Liver (tissue), 10 donors: ENCODE measurements at places on chromosomes 7 and 10. TPM values are rescaled to one million over a fixed set of nuclear protein-coding genes. Genes with fewer than 3 reads are reported as not detected.

The AGFG2 gene
- 48.8 TPM for total RNA-seq

The GRB10 gene
- total RNA-seq = 53.1 TPM

The SPDYE9 gene
- total RNA-seq = not detected

The LIPK gene
- not detected for total RNA-seq

The FBXL13 gene
- total RNA-seq = 0.75 TPM

The CCDC172 gene
- total RNA-seq = not detected

The NANOS1 gene
- 0.08 TPM for total RNA-seq

The TMEM270 gene
- total RNA-seq = not detected

The SSC4D gene
- total RNA-seq = 1.3 TPM

The STK32C gene
- total RNA-seq = 4.6 TPM

The CYP3A7 gene
- total RNA-seq = 81.2 TPM

The SNX10 gene
- total RNA-seq = 14.0 TPM

GRCh38 chr10:55786461-55787050, 574.5 kb downstream of the ZWINT start:
- no peak overlapping the region for H3K27ac ChIP-seq
- peaks cover 4% of the 10 kb centered on the region for H3K4me1 ChIP-seq
- H3K27me3 ChIP-seq = no peaks in the 10 kb centered on the region
- no peaks in the 10 kb centered on the region for H3K36me3 ChIP-seq
- no peak for DNase-seq

DNA sequence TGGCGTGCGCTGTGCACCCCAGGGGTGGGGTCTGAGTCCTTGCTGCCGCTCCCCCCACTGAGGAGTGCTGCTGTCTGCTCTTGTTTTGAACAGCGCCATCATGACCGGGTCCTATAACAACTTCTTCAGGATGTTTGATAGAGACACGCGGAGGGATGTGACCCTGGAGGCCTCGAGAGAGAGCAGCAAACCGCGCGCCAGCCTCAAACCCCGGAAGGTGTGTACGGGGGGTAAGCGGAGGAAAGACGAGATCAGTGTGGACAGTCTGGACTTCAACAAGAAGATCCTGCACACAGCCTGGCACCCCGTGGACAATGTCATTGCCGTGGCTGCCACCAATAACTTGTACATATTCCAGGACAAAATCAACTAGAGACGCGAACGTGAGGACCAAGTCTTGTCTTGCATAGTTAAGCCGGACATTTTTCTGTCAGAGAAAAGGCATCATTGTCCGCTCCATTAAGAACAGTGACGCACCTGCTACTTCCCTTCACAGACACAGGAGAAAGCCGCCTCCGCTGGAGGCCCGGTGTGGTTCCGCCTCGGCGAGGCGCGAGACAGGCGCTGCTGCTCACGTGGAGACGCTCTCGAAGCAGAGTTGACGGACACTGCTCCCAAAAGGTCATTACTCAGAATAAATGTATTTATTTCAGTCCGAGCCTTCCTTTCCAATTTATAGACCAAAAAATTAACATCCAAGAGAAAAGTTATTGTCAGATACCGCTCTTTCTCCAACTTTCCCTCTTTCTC, 26.0 kb downstream of the BNIP3 start:
- no peaks in the 10 kb centered on the region for H3K4me1 ChIP-seq
- H3K27me3 ChIP-seq = no peaks in the 10 kb centered on the region
- no peak overlapping the region for H3K27ac ChIP-seq
- peaks cover 36% of the 10 kb centered on the region for H3K36me3 ChIP-seq
- DNase-seq = no peak

- no peak overlapping the region for H3K4me3 ChIP-seq
- H3K27me3 ChIP-seq = no peaks in the 10 kb centered on the region
- no peak for DNase-seq
- H3K36me3 ChIP-seq = no peaks in the 10 kb centered on the region
Observed at GRCh38 chr7:24129597-24129996, 154.4 kb upstream of the NPY start.

DNA sequence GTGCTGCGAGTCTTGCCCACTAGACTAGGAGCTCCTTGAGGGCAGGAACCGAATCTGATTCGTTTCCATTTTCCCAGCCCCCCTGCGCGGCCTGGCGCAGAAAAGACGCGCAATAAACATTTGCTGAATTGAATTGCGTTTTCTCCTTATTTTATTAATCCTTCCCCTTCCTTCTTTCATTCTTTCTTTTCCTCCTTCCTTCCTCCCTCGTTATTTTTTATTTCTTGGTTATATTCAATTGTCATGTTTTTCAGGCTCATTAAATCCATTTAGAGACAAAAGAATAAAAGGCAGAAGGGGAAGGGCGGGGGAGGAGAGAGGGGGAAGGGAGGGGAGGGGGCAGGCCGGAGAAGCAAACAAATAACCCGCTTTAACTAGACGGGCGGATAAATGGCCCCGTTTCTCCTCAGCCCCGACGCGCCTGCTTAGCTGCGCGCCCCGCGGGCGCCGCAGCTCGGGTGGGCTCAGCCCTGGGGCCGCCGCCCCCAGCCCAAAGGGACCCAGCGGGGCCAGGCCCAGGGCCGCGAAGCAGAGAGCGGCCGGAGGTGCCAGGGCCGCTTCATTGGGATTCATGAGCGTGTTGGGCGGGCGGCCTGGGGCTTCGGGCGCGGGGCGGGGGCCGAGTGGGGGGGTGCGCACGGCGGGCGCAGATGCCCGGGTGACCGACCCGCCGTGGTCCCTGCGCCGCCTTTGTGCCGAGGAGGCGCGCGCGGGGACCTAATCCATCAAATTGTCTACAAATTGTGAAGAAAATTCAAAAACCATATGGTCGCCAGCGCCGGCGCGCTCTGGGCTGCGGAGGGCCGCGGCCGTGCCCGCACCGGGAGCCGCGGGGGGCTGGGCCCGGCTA, 5.0 kb downstream of the LBX1 start:
- DNase-seq = no peak
- no peak overlapping the region for H3K4me3 ChIP-seq
- no peaks in the 10 kb centered on the region for H3K36me3 ChIP-seq
- H3K27me3 ChIP-seq = no peaks in the 10 kb centered on the region
- H3K27ac ChIP-seq = no peak overlapping the region

DNA sequence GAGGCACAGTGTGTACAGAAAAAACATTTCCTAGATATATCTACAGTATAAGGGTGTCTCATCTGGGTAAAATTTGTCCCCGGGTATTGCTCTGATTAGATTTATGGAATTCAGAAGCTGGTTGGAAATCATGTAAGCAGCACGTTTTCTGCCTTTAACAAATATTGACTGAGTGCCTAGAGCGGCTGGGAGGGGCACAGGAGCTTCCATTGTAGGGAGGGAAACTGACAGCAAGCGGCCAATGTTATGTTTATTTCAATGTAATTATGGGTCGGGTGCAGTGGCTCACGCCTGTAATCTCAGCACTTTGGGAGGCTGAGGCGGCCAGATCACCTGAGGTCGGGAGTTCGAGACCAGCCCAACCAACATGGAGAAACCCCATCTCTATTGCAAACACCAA, 4.4 kb upstream of the RFC2 start:
- H3K4me1 ChIP-seq = peaks cover 2% of the 10 kb centered on the region
- H3K36me3 ChIP-seq = no peaks in the 10 kb centered on the region
- H3K27ac ChIP-seq = no peak overlapping the region
- no peak overlapping the region for H3K4me3 ChIP-seq
- DNase-seq = no peak
- no peaks in the 10 kb centered on the region for H3K27me3 ChIP-seq

DNA sequence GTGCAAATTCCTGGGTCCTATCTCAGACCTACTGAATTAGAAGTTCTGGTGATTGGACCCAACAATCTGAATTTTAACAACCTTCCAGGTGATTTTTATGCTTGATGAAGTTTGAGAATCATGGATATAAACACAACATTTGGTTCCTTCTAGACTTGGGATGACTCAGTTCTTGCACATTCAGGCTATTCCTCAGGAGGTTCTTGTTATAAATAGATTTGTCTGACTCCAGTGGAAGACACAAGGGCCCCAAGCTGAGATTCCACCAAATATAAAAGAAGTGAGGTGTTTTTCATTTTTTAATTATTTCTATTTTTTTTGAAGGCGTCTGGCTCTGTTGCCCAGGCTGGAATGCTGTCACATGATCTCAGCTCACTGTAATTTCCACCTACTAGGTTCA, 9.4 kb upstream of the TAS2R16 start:
- H3K27me3 ChIP-seq = no peaks in the 10 kb centered on the region
- no peak for DNase-seq
- H3K4me1 ChIP-seq = no peaks in the 10 kb centered on the region

DNA sequence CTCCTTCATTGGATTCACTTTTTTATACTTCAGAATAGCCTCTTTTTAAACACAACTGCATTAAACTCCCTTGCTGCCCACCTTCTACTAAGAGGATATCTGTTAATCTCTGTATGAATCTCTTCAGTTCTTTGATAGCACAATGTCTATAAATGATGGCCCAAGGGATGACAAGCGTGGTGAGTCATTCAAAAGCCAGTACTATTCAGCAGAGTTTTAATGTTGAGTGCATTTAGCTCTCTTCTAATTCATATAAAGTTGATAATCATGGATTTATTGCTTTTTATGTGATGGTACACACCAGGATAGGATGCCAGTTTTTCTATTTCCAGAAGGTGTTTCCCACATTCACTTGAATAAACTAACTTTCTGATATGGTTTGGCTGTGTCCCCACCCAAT, 57.4 kb upstream of the HECTD2 start:
- H3K4me3 ChIP-seq = no peak overlapping the region
- no peaks in the 10 kb centered on the region for H3K27me3 ChIP-seq
- no peaks in the 10 kb centered on the region for H3K36me3 ChIP-seq
- H3K27ac ChIP-seq = no peak overlapping the region
- H3K4me1 ChIP-seq = peaks cover 5% of the 10 kb centered on the region

- H3K4me1 ChIP-seq = no peaks in the 10 kb centered on the region
- DNase-seq = no peak
- no peak overlapping the region for H3K27ac ChIP-seq
- H3K36me3 ChIP-seq = no peaks in the 10 kb centered on the region
Observed at GRCh38 chr7:85474234-85474633, 287.4 kb upstream of the SEMA3D start.

DNA sequence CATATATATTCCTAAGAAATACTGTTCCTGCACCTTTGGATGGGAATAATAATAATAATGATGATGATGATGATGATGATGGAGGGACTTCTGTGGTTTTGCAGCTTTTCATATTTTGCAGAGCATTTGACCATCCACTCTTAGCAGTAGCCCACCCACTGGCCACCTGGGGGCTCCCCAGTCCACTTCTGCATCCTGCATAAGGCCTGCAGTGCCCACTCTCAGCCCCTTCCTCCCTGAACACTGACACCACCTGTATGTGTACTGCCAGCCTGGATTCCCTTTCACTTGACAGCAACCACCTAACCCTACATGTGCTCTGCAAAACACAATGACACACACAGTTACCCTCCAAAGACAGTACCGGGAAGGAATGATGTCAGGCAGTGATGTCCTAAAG, 131.4 kb downstream of the ADAM12 start:
- H3K4me1 ChIP-seq = no peaks in the 10 kb centered on the region
- no peak overlapping the region for H3K4me3 ChIP-seq
- no peak overlapping the region for H3K27ac ChIP-seq
- no peaks in the 10 kb centered on the region for H3K36me3 ChIP-seq

GRCh38 chr10:132542086-132542775, 4.6 kb downstream of the INPP5A start:
- DNase-seq = no peak
- no peaks in the 10 kb centered on the region for H3K27me3 ChIP-seq
- no peak overlapping the region for H3K4me3 ChIP-seq
- no peak overlapping the region for H3K27ac ChIP-seq

- DNase-seq = no peak
- H3K27me3 ChIP-seq = peaks cover 68% of the 10 kb centered on the region
- H3K27ac ChIP-seq = no peak overlapping the region
- no peak overlapping the region for H3K4me3 ChIP-seq
- no peaks in the 10 kb centered on the region for H3K36me3 ChIP-seq
Observed at GRCh38 chr7:27176962-27177794, 3.1 kb upstream of the HOXA10 start.

DNA sequence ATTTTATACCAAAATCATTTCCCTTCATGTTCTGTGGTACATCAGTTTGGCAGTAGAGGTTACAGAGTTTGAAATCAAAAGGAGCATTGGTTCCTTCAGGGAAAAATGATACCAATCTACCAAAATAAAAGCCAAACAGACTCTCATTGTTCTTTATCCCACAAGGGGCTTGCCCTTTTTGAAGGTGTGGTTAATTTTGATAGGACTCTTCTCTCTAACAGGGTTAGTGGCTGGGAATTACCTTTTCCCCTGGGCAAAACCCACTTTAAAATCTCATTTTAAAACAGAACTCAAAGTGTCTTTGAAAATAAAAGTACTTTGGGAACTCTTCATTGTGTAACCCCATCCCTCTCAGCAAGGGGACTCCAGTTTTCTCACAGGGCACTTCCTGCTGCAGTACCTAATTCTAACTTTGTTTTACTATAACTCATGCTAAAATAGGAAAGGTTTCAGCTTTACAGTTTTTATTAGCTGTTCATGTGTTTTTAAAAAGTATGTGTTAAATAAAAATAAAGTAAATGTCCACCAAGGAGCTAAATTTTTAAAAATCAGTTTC, 30.6 kb downstream of the SMNDC1 start:
- H3K4me3 ChIP-seq = no peak overlapping the region
- H3K36me3 ChIP-seq = no peaks in the 10 kb centered on the region
- H3K27me3 ChIP-seq = no peaks in the 10 kb centered on the region
- DNase-seq = no peak
- H3K4me1 ChIP-seq = peaks cover 21% of the 10 kb centered on the region
- no peak overlapping the region for H3K27ac ChIP-seq

GRCh38 chr10:31381766-31382316, 62.8 kb downstream of the ZEB1 start:
- DNase-seq = no peak
- no peak overlapping the region for H3K27ac ChIP-seq
- no peaks in the 10 kb centered on the region for H3K27me3 ChIP-seq
- H3K4me3 ChIP-seq = no peak overlapping the region
- no peaks in the 10 kb centered on the region for H3K36me3 ChIP-seq
- no peaks in the 10 kb centered on the region for H3K4me1 ChIP-seq

DNA sequence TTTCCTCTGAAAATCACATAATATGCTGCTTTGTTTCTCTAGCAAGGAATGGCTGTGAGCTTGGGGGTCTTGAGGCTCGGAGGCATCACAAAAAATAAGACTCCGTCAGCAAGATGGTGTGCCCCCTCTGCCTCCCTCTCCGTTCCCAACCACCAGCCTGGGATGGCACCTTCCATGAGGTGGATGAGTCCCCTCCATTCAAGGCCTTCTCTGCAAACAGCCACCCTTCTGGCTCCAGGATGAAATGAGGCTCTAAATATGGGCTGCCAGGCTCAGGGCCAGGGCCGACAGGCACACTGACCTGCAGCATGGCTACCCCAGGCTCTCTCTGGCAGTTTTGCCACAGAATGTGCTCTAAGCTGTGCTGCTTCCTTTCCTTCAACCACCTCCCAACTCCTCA, 521.5 kb downstream of the PTPRN2 start:
- no peak overlapping the region for H3K4me3 ChIP-seq
- H3K27ac ChIP-seq = no peak overlapping the region
- H3K27me3 ChIP-seq = no peaks in the 10 kb centered on the region
- no peaks in the 10 kb centered on the region for H3K36me3 ChIP-seq
- H3K4me1 ChIP-seq = no peaks in the 10 kb centered on the region
- no peak for DNase-seq
